ENCODE measurements at places on chromosomes 5 and 9. TPM values are rescaled to one million over a fixed set of nuclear protein-coding genes. Genes with fewer than 3 reads are reported as not detected.
A peak's percentile ranks its signal among the peaks of the same experiment; 100 is the strongest.

- no peak for DNase-seq
Observed at GRCh38 chr5:169757016-169757415, 119.9 kb downstream of the DOCK2 start.

- peak; percentile 39 for DNase-seq
Observed at GRCh38 chr9:130172858-130173665, 858 bp downstream of the NCS1 start.

DNA sequence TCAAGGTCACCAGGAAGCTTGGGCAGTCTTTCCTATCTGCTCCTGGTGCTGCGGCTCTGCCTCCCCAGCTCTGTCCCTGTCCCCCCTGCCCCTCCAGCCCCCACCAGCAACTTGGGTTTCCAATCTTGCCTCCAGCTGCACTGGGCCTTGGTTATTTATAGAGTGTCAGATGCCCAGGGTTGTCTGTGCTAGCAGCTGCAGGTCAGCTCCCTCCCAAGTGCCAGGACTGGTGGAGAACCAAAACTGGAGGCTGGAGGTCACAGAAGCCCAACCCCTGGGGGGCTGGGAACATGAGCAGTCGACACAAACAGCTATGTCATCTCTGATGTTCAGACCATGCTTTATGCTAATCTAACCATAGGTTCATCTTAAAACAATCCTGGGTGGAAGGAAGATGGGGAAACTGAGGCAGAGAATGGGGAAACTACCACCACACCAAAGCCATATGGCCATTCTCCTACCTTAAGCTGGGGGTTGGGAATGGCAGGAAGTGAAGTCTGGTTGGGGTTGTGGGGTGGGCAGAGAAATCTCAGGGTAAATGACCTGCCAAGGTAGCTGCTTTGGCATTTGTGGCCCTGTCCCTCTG lies 1.7 kb downstream of the TPM2 start:
- DNase-seq, result peak; percentile 80

- no peak for DNase-seq
Observed at GRCh38 chr5:78758169-78758839, 109.7 kb upstream of the LHFPL2 start.

GRCh38 chr5:33488558-33489355 lies 48.0 kb downstream of the TARS1 start:
- no peak for DNase-seq

Gene CENPH
- 9.3 TPM for total RNA-seq

Gene IFNB1
- not detected for total RNA-seq

Gene DMGDH
- 1.8 TPM for total RNA-seq
